Hair follicular keratinocyte (primary cell): ENCODE measurements at places on chromosomes 11 and 22. TPM values are rescaled to one million over a fixed set of nuclear protein-coding genes. Genes with fewer than 3 reads are reported as not detected.

C22orf15 gene
- not detected in 2 replicates for total RNA-seq

INPPL1 gene
- 31.4 and 33.3 TPM in 2 replicates for total RNA-seq

PANX2 gene
- total RNA-seq: 0.04 and 0.62 TPM in 2 replicates

NCR3LG1 gene
- 4.6 and 5.5 TPM in 2 replicates for total RNA-seq

RIMBP3C gene
- total RNA-seq: not detected in 2 replicates

QSER1 gene
- 13.2 and 14.5 TPM in 2 replicates for total RNA-seq

CASP1 gene
- 40.6 and 50.5 TPM in 2 replicates for total RNA-seq

EMID1 gene
- not detected in 2 replicates for total RNA-seq

ELMOD1 gene
- total RNA-seq: not detected in 2 replicates

PLEKHB1 gene
- not detected in 2 replicates for total RNA-seq

PPFIBP2 gene
- total RNA-seq: 3.2 and 6.6 TPM in 2 replicates

OR4D5 gene
- total RNA-seq: not detected in 2 replicates

TCN1 gene
- total RNA-seq: 0.08 and 0.68 TPM in 2 replicates

P4HA3 gene
- 1.1 and 3.7 TPM in 2 replicates for total RNA-seq

H19 gene
- 3.3 and 5.1 TPM in 2 replicates for total RNA-seq

ART5 gene
- total RNA-seq: not detected in 2 replicates

HORMAD2 gene
- not detected in 2 replicates for total RNA-seq

P2RY2 gene
- total RNA-seq: 7.2 and 13.2 TPM in 2 replicates

PARVG gene
- not detected in 2 replicates for total RNA-seq

PLAAT2 gene
- total RNA-seq: not detected in 2 replicates

TMEM9B gene
- 39.1 and 47.4 TPM in 2 replicates for total RNA-seq

NCAM1 gene
- total RNA-seq: 0.31 TPM in 1 of 2 replicates, not detected in the other

NXF1 gene
- 21.8 and 26.4 TPM in 2 replicates for total RNA-seq

TMEM45B gene
- 3.7 and 9.5 TPM in 2 replicates for total RNA-seq

APOL5 gene
- not detected in 2 replicates for total RNA-seq

NEFH gene
- 0.31 and 0.80 TPM in 2 replicates for total RNA-seq

PGA4 gene
- not detected in 2 replicates for total RNA-seq

IL17REL gene
- not detected in 2 replicates for total RNA-seq

OR52N4 gene
- total RNA-seq: not detected in 2 replicates

SCGB1C1 gene
- total RNA-seq: not detected in 2 replicates

NOX4 gene
- total RNA-seq: 0.15 TPM in 1 of 2 replicates, not detected in the other

PGAP2 gene
- total RNA-seq: 19.4 and 27.5 TPM in 2 replicates

KRTAP5-7 gene
- not detected in 2 replicates for total RNA-seq

MUC5B gene
- total RNA-seq: not detected in 2 replicates

POTEH gene
- total RNA-seq: not detected in 2 replicates

CRYBB3 gene
- not detected in 2 replicates for total RNA-seq

OR5P2 gene
- total RNA-seq: not detected in 2 replicates

NLRX1 gene
- total RNA-seq: 13.6 and 18.8 TPM in 2 replicates

SEPTIN5 gene
- total RNA-seq: 2.6 and 14.9 TPM in 2 replicates

MMP8 gene
- total RNA-seq: 0.11 TPM in 1 of 2 replicates, not detected in the other

OPCML gene
- not detected in 2 replicates for total RNA-seq
